ENCODE measurements at places on chromosomes 12 and 14.

DNA sequence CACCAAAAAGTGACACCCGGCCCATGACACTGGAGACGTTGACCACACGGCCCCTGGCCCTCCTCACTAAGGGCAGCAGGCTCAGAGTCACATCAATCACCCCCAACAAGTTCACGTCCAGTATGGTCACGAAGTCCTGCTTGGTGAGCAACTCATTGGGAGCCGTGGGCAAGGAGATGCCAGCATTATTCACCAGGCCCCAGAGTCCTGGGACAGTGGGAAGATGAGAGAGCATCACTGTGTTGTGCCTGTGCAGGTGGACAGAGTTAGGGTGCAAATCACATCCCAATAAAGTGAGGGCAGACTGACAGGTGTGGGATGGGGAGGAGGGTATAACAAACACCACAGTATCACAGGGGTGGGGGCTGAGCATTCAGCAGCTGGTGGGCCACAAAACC lies 2.5 kb downstream of the RDH16 start:
- DNase-seq = no peak

DNA sequence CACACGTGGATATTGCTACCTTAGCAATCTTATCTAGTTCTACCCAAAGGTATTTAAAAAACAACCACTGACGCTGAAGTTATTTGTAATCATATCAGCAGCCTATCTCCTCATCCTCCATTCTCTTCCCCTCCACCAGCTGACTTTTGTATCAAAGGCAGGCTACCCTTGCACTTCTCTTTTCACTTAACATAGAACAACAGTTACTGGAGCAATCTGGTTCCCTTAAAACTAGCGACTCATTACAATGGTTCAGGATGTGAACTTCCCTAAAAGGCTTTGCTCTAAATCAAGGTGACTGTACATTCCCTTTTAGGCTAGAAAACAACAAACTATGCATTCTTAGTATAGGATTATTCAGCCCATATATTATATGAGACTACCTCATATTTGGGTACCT lies 404.7 kb downstream of the APAF1 start:
- peak; percentile 5 for DNase-seq

GRCh38 chr14:54451961-54452360 lies 10.8 kb upstream of the CNIH1 start:
- DNase-seq = no peak

GRCh38 chr12:12017135-12017581 lies 53.6 kb upstream of the BCL2L14 start:
- no peak for DNase-seq

GRCh38 chr12:55830601-55831446 lies 1.4 kb upstream of the DNAJC14 start:
- DNase-seq = peak; percentile 71

- DNase-seq = no peak
These were observed 56.7 kb downstream of the C14orf132 start for GRCh38 chr14:96095581-96096476.

- no peak for DNase-seq
These were observed 82.0 kb upstream of the HMGA2 start for GRCh38 chr12:65742018-65743010.

GRCh38 chr14:51487848-51488247 lies 163.9 kb upstream of the FRMD6 start:
- DNase-seq = peak; percentile 56

- no peak for DNase-seq
These were observed 52.8 kb downstream of the ITPK1 start for GRCh38 chr14:93062890-93063289.

GRCh38 chr14:49691031-49691430 lies 1.9 kb upstream of the KLHDC1 start:
- peak; percentile 53 for DNase-seq

DNA sequence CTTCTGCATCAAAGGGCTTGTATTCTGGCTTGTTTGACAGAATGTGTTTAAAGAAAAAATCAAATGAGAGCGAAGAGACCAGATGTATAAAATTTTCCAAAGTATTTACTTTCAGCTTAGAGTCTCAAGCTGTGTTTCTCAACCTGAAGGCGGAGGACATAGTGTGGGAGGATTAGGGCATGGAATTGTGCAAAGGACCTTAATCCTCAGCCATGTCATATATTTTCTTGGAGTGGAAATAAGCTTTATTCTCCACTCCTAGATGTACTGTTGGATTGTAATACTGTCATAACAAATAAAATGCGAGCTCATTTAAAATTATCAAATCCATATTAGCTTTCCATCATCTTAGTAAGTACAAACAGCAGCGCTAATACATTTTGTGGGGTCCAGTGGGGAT lies 154.0 kb downstream of the PAH start:
- DNase-seq = no peak

DNA sequence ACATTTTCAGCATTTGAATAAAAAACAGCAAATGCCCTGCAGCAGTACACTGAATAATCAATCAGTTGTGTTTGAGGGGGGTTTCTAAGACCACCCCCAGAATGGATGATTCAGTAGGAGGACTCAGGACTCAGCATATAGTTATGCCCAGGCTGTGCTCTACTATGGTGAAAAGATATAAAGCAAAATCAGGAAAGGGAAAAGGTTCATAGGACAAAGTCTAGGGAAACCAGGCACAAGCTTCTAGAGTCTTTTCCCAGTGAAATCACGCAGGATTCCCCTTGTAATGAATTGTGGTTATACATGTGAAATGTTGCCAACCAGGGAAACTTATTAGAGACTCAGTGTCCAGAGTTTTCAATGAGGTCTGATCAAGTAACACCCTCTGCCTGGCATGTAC lies 25.0 kb upstream of the SLC17A8 start:
- no peak for DNase-seq

DNA sequence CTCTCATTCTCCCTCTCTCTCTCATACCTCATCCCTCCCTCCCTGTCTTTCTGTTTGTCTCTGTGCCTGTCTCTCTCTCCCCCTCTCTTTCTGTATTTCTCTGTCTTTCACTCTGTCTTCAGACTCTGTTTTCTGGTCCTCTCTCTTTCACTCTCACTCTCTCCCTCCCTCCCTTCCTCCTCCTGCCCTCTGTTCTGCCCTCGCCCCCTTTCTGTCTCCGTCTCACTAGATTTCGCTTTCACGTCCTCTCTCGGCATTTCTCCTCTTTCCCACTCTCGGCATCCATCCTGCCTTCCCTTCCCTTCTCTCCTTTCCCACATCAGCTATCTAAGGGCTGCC lies 183.0 kb downstream of the PHETA1 start:
- DNase-seq = no peak

- DNase-seq = peak; percentile 8
These were observed 58.1 kb upstream of the SRSF5 start for GRCh38 chr14:69708586-69709560.

DNA sequence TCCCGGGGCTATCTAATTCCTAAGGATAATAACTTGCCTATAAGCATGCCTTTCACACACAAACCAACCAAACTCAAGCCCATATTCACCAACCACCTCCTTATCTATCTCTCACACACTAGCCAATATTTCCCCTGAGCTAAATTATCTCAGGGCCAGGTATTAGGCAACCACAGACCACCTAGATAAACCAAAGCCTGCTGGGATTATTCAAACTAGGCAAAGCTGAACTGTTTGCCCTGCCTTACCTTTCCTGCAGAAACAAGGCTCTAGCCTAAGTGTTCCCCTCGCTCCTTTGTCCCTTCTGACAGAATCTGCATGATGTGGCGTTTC lies 114.7 kb upstream of the EEA1 start:
- peak; percentile 53 for DNase-seq

DNA sequence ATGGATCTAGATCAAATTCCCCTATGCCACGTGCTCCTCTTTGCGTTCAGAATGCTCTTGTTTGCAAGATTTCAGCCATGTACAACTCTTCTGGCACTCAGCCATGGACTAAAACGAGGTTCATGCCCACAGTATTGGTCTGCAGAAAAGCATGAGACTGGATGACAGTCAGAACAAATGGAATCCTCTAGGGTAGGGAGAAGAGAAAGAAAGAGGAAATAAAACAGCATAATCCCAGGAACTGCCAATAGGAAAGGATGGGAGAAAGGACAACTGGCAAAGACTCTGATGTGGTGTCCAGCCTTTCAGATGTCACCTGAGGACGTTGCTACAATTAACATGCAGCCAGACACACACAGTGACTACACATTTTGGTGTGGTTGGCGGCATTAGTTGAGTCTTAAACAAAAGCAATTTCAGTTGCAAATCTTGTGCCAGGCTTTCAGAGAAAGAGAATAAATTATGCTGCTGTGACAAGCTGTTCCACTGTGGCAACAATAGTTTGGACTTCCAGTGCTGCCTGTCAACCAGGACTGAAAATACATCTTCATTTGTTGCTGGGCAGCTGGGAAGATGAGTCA lies 338.0 kb downstream of the RGS6 start:
- no peak for DNase-seq

DNA sequence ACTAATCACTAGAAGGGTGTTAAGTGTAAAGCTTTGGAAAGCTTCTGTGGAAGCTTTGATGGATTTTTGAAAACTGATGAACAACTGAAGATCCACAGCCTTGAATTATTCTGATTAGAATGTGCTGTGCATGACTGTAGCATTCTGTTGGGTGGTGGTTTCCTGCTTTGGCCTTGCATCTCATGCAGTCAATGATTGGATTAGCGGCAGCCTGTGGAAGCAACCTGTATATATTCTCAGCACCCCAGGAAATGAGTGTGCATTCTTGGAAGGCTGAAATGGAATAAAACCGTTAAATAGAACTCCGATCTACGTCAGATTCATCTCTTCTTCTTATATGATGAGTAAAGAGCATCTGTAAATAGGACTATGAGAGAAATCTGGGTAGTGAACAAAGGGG lies 120.2 kb downstream of the SLC16A7 start:
- DNase-seq = no peak

DNA sequence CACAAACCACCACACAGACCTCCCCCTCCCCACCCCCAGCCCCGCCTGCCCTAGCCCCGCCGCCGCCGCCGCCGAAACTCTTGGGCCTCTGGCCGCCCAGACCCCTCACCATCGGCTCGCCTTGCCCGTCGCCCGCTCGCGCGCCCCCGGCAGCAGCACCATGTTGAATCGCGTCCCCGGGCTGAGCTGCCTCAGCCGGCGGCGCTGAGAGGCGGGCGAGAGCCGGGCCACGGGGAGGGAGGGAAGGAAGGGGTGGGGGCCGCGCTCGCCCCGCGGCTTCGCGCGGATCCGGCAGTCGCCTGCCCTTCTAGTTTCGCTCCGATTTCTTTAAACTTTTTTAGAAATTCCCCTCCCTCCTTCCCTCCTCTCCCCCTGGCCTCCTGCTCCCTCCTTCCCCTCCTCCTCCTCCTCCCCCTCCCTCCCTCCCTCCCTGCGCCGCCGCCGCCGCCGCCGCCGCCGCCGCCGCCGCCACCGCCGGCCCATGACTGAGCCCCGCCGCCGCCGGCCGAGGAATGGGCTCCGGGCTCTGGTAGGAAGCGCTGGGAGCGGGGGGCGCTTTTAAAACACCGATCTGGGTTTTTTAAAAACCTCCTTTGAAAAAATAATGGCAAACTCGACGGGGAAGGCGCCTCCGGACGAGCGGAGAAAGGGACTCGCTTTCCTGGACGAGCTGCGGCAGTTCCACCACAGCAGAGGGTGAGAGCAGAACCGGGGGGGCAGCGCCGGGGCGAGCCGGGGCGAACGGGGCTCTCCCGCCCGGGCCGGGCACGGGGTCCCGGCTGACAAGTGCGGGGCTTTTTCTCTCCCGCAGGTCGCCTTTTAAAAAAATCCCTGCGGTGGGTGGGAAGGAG lies at the start of gene ARID2:
Gene ARID2, plus strand, starts transcription at position 474 of the 851 bp plus-strand sequence. Its CDS starts 131 bp downstream, at position 605.
- DNase-seq = peak; percentile 83

- DNase-seq = no peak
These were observed 25.3 kb downstream of the MUCL1 start for GRCh38 chr12:54879579-54879978.

- no peak for DNase-seq
These were observed 126.2 kb downstream of the GRIP1 start for GRCh38 chr12:66552716-66553115.

DNA sequence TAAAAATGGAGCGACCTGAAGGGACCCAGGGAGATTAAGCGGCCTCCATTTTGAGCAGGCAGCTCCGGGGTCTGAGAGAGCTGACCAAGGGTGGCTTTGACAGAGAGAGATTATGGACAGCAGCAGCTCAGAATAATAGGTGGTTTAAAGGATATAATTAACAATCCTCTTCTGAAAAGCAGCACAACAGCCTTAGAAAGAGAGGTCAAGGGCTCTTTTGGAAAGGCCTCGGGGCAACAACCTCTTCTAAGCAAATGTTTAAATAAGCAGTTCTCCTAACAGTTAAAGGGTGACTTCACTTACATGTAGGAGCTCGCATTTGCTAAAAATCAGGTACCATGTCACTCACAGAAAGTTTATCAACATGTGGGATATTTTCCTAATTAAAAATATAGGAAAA lies 87.2 kb upstream of the FRMD6 start:
- no peak for DNase-seq

GRCh38 chr12:52645982-52646381 lies 6.0 kb downstream of the KRT2 start:
- DNase-seq = peak; percentile 80

DNA sequence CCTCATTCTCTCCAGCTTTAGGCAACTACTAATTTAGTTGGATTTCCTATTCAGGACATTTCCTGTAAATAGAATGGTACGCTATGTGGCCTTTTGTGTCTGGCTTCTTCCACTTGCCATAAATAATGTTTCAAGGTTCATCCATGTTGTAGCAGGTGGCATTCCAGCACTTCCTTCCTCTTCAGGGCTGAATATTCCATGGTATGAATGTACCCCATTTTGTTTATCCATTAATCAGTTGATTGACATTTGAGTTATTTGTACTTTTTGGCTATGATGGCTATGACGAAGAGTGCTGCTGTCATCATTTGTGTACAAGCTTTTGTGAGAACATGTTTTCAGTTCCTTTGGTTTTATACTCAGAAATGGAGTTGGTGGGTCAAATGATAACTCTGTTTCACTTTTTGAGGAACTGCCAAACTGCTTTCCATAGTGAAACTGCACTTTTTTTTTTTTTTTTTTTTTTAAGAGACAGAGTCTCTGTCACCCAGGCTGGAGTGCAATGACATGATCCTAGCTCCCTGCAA lies 6.5 kb upstream of the CDK2AP1 start:
- peak; percentile 81 for DNase-seq

- DNase-seq = no peak
These were observed 11.1 kb upstream of the KRT73 start for GRCh38 chr12:52629281-52630007.

DNA sequence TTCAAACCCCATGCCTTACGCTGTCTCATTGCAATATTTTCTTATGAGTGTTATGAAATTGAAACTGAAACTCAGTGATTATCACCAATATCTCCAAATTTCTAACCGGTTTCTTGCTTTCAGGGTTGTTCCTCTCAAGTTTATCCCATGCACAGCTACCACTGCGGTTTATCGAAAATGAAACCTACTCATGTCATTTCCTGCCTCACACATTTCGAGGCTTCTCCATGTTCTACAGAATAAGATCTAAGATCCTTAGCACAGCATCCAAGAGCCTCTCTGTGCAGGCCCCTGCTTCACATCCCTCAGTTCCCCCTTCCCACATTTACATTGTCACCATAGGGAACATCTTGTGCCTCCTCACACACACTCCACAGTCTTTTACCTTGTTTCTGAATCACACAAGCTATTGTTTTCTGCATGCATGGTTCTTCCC lies 45.5 kb upstream of the FAR2 start:
- DNase-seq = peak; percentile 93
